ENCODE measurements at places on chromosomes 1 and 21. TPM values are rescaled to one million over a fixed set of nuclear protein-coding genes. Genes with fewer than 3 reads are reported as not detected.

The TMEM125 gene
- polyA plus RNA-seq, result 29.7 TPM

The LCE2C gene
- not detected for polyA plus RNA-seq

The LIPI gene
- polyA plus RNA-seq, result 0.21 TPM

The FLG2 gene
- polyA plus RNA-seq, result 0.06 TPM

The AUNIP gene
- 2.0 TPM for polyA plus RNA-seq

The LCE3D gene
- not detected for polyA plus RNA-seq

The POU2F1 gene
- 8.9 TPM for polyA plus RNA-seq

The CFHR5 gene
- polyA plus RNA-seq, result not detected

The CNIH3 gene
- polyA plus RNA-seq, result 2.1 TPM

The SPATA46 gene
- polyA plus RNA-seq, result 1.2 TPM

The OR14A16 gene
- polyA plus RNA-seq, result not detected

The GBP6 gene
- polyA plus RNA-seq, result 0.04 TPM

The TFF2 gene
- 0.12 TPM for polyA plus RNA-seq

Data from large intestine (tissue), 12 donors.